WTC11 (cell line): ENCODE measurements at places on chromosomes 2 and 18. TPM values are rescaled to one million over a fixed set of nuclear protein-coding genes. Genes with fewer than 3 reads are reported as not detected.
A peak's percentile ranks its signal among the peaks of the same experiment; 100 is the strongest.

- no peaks in the 10 kb centered on the region for H3K36me3 ChIP-seq
These were observed 345.0 kb downstream of the NCKAP5 start for GRCh38 chr2:133223226-133223625.

- no peaks in the 10 kb centered on the region for H3K27me3 ChIP-seq
- DNase-seq = no peak
- H3K27ac ChIP-seq = no peak overlapping the region
- H3K36me3 ChIP-seq = no peaks in the 10 kb centered on the region
- no peak overlapping the region for H3K4me3 ChIP-seq
- no peaks in the 10 kb centered on the region for H3K4me1 ChIP-seq
These were observed 849.1 kb upstream of the CHAC2 start for GRCh38 chr2:52918551-52918950.

- peaks cover 12% of the 10 kb centered on the region for H3K4me1 ChIP-seq
- no peak overlapping the region for H3K27ac ChIP-seq
- H3K36me3 ChIP-seq = no peaks in the 10 kb centered on the region
These were observed 317.4 kb downstream of the SLC4A3 start for GRCh38 chr2:219944866-219945265.

The SERPINB13 gene
- total RNA-seq = not detected in 3 replicates

DNA sequence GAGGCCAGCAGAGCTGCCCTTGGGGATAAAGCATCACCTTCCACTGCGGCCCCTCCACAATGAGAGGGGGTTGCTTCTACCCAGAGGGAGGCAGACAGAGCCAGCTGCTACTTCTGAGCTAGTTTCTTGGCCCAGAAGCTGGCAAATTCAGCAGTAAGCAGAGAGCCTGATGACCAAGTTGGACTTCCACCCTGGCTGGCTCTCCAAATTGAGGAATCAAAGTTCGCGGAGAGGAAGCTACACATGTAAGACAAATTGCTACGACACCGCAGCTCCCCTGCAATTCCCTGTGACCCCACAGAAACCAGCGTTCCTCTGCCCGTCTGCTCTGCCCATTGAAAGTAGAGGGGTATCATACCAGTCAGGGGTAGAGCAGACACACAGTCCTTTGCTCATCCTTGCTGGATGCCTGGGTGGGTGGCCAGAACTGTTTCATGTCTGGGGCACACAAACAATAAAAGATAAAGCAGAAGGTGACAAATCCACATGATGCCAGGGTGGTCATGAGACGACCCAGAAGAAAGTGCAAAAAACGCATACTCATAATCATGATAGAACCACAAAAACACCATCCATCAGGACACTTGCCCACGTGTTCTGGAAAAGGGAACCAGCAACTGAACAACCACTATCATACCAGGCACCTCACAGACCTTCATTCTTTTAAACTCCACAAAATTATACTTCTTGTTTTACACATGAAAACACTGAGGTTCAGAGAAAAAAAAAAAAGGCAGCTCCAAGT lies 5.4 kb downstream of the TFCP2L1 start:
- H3K4me3 ChIP-seq = no peak overlapping the region
- no peak for DNase-seq
- no peak overlapping the region for H3K27ac ChIP-seq
- peaks cover 23% of the 10 kb centered on the region for H3K27me3 ChIP-seq

DNA sequence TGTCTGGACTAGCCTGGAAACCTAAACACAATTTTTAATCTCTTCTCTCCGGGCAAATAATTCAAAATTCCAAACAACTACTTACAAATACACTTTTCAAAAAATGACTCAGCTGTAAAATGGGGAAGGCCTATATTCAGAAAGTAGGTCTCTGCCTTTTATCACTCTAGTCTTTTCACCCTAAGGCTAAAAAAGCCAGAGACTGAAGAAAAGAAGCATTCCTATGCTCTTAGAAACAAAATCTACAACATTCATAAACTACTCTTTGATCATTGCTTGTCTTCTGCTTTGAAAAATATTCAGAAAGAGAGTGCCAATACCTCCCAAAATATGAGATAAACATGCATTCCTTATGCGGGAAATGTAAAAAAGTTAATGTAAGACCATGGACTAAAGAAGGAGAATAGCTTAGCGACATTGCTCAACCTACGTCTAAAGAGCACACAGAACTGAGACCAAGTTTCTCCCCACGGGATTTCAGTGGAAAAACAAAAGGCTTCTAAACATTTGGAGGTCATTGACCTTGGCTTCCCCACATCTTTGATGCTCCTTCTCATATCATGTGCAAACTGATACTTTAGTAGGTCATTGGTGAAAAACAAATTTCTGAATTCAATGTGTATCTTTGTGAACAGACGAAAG lies 74.4 kb upstream of the EPB41L3 start:
- no peak overlapping the region for H3K4me3 ChIP-seq
- peaks cover 10% of the 10 kb centered on the region for H3K4me1 ChIP-seq
- no peaks in the 10 kb centered on the region for H3K36me3 ChIP-seq
- no peak for DNase-seq

GRCh38 chr18:62741118-62741566 lies 25.8 kb downstream of the PHLPP1 start:
- H3K27ac ChIP-seq = peak overlapping the region; percentile 97
- H3K4me3 ChIP-seq = no peak overlapping the region
- peaks cover 88% of the 10 kb centered on the region for H3K4me1 ChIP-seq
- no peak for DNase-seq
- H3K27me3 ChIP-seq = no peaks in the 10 kb centered on the region

DNA sequence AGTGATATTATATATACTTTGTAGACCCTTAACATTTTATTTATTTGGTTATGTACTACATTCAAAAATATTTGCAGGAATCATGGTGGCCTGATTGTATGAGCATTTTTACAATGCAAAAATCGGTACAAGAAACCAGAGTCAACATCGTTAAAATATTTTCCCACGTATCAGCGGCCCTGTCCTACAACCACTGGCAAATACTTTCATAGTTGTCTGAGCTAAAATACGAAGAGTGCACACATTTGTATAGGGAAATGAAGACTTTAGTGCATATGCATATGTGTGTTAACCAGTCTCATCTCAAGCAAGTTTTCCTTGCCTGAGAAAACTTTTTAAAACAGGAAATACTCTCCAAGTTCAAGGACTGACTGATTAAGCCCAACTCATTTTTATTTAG lies 35.9 kb downstream of the CCDC102B start:
- H3K27me3 ChIP-seq = no peaks in the 10 kb centered on the region
- DNase-seq = no peak
- H3K36me3 ChIP-seq = no peaks in the 10 kb centered on the region
- no peak overlapping the region for H3K27ac ChIP-seq

DNA sequence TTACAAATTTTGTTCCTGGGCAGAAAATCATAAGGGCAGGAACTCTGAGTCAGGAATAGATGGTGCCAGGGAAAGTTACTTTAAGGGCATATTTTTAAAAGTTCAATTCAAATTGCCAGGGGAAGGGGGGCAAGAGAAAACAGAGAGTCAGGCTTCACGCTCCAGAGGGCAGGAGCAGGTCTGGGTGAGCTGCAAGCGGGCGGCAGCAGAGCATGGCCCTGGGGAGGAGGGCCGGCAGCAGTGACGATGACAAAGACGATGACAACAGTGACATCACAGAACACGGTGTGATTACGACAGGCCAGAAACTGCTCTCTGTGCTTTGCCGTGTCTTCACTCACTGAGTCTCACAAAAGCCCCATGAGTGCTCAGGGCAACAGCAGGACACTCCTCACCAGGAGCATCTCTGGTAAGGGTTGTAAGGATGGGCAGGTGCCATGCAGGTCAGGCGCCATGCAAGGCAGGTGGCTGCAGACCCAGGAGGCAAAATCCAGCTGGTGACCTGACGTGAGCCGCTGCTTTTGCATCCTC lies 23.3 kb downstream of the CHST10 start:
- DNase-seq = no peak
- no peak overlapping the region for H3K4me3 ChIP-seq
- no peaks in the 10 kb centered on the region for H3K27me3 ChIP-seq
- no peak overlapping the region for H3K27ac ChIP-seq

The SULT1C2 gene
- total RNA-seq = 2.2 to 3.4 TPM (median 2.6 TPM) in 3 replicates

The EVX2 gene
- total RNA-seq = 0.05 TPM in 1 of 3 replicates, not detected in the others

DNA sequence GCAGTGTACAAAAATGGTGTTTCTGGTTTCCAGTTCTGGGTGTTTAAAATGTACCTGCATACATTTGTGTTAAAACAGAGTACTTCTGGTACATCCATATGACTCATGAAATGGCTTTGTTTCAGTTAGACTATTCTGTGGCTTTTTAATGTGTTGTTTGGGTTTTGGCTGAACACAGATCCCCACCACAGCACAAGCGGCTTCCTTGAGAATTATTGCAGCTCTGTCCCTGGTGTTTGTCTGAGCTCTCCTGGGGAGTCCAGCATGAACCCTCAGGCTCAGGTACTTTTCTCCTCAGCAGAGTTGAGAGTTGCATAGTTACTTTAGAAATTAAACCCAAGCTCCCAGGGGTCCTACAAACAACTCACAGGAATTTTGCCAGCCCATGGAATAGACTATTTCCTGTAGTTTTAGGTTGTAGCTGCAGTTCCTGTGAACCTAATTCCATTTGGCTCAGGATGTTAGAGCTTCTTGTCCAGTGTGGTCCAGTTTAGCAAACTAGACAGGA lies 64.8 kb upstream of the EML6 start:
- no peaks in the 10 kb centered on the region for H3K27me3 ChIP-seq
- no peak overlapping the region for H3K27ac ChIP-seq
- peaks cover 94% of the 10 kb centered on the region for H3K36me3 ChIP-seq
- no peaks in the 10 kb centered on the region for H3K4me1 ChIP-seq
- H3K4me3 ChIP-seq = no peak overlapping the region

DNA sequence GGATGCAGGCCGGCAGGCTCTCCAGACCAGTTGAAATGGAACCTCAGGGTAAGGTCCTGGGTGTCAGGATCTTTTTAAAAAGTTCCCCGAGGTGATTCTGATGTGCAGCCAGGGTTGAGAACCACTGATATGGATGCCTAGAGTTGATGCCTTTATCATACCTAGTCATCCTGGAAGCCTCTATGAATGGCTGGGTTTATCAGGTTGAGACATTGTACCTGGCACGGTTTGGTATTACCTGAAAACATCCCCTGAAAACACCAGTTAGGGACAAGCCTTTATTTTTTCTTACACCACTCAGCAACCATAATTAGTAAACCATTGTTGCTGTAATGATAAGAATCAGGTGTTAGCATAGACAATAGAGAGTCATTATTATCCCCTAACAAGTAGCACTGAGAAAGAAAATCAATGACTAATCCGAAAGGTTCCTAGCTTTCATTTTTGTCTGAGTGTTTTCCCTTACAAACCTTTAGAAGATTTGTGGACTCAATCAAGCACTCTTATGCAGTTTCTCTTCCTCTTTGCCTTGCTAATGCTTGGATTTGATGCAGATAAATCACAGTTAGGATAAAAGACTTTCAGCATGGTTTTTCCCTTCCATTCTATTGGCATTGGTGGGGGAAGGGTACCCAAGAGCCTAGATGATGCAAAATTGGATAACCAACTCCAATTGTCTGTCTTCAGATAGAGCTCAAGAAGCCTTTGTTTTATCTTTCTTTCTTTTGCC lies 116.5 kb upstream of the LYPD6 start:
- H3K4me3 ChIP-seq = no peak overlapping the region
- peaks cover 3% of the 10 kb centered on the region; the same call in 1 of the 2 replicates for H3K27me3 ChIP-seq
- no peak overlapping the region for H3K27ac ChIP-seq
- H3K4me1 ChIP-seq = peaks cover 21% of the 10 kb centered on the region
- no peaks in the 10 kb centered on the region for H3K36me3 ChIP-seq

The NT5DC4 gene
- total RNA-seq = not detected in 3 replicates

DNA sequence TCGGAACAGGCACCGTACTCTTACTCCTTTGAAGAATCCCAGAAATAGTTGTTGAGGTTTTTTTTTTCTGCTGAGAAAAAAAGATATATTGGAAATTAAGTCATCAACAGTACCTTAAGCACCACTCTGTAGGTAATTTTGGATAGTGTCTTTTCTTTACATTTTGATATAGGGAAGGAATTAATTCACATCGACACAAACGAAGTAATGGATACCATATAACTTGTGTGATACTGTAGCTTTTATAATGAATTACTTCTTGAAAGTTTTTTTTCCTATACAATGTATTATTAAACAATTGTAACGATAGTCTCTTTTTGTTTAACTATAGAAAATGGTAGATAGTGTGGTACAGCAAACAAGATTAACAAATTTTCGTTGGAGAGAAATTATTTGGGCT lies 1.5 kb upstream of the IKZF2 start:
- no peaks in the 10 kb centered on the region for H3K36me3 ChIP-seq
- H3K4me3 ChIP-seq = peak overlapping the region; percentile 73
- peaks cover 44% of the 10 kb centered on the region for H3K4me1 ChIP-seq
- DNase-seq = no peak
- H3K27ac ChIP-seq = no peak overlapping the region

The REEP1 gene
- 0.53 to 1.9 TPM (median 0.89 TPM) in 3 replicates for total RNA-seq

GRCh38 chr2:239110595-239111048 lies 262.7 kb downstream of the TWIST2 start:
- 0 out of 2 replicates have a peak, but pooled peaks cover 2% of the 10 kb centered on the region for H3K4me1 ChIP-seq
- DNase-seq = no peak
- H3K4me3 ChIP-seq = no peak overlapping the region

The STPG4 gene
- not detected in 3 replicates for total RNA-seq

- H3K27ac ChIP-seq = no peak overlapping the region
- H3K4me3 ChIP-seq = no peak overlapping the region
- no peaks in the 10 kb centered on the region for H3K36me3 ChIP-seq
- peaks cover 3% of the 10 kb centered on the region; the same call in 1 of the 2 replicates for H3K27me3 ChIP-seq
- H3K4me1 ChIP-seq = peaks cover 32% of the 10 kb centered on the region
These were observed 140.6 kb upstream of the NOSTRIN start for GRCh38 chr2:168661863-168662256.

GRCh38 chr2:217852555-217853211 lies 150.1 kb downstream of the TNS1 start:
- H3K36me3 ChIP-seq = no peaks in the 10 kb centered on the region
- H3K27ac ChIP-seq = no peak overlapping the region
- H3K4me1 ChIP-seq = peaks cover 6% of the 10 kb centered on the region; the same call in 1 of the 2 replicates
- no peak for DNase-seq
- no peak overlapping the region for H3K4me3 ChIP-seq

The MOGAT1 gene
- total RNA-seq = 0.62 to 1.2 TPM (median 0.72 TPM) in 3 replicates

GRCh38 chr2:69618362-69618761 lies 25.2 kb downstream of the AAK1 start:
- H3K4me3 ChIP-seq = no peak overlapping the region
- no peaks in the 10 kb centered on the region for H3K27me3 ChIP-seq
- H3K4me1 ChIP-seq = no peaks in the 10 kb centered on the region
- DNase-seq = no peak

- H3K27ac ChIP-seq = no peak overlapping the region
- H3K27me3 ChIP-seq = no peaks in the 10 kb centered on the region
- no peak overlapping the region for H3K4me3 ChIP-seq
- DNase-seq = no peak
- H3K4me1 ChIP-seq = peaks cover 44% of the 10 kb centered on the region
These were observed 90.3 kb downstream of the LRP1B start for GRCh38 chr2:142040556-142040955.

GRCh38 chr2:85257970-85258605 lies 69.7 kb downstream of the TGOLN2 start:
- H3K27me3 ChIP-seq = no peaks in the 10 kb centered on the region
- peak overlapping the region; percentile 97 for H3K27ac ChIP-seq
- peak overlapping the region; percentile 49 for H3K4me3 ChIP-seq
- H3K4me1 ChIP-seq = peaks cover 85% of the 10 kb centered on the region
- peaks cover 18% of the 10 kb centered on the region for H3K36me3 ChIP-seq
- no peak for DNase-seq

DNA sequence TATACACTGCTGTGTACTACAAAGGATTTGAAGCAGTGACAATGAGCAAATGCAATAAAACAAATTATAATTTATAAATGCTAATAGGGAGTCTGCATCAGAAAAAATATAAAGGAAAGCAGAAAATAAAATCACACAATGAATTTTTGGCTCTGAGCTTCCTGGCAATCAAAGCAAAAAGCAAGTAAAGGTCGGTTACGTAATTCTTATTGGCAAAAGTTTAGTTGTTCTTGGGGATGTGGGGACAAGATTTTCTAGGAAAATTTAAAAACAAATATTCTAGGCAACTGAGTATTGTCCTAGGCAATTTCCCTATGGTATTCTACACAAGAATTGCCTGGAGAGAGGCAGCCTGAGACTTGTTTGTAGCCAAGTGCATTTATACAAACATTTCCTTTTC lies 1.8 kb downstream of the ORC2 start:
- H3K27me3 ChIP-seq = no peaks in the 10 kb centered on the region
- H3K27ac ChIP-seq = no peak overlapping the region
- DNase-seq = no peak
